Stimulated activated CD8-positive, alpha-beta memory T cell treated with anti-CD3 and anti-CD28 coated beads, Interleukin-15, amount 100 ng/mL, for 48 hours (primary cell): ENCODE measurements at places on chromosomes 1 and 21.
A peak's percentile ranks its signal among the peaks of the same experiment; 100 is the strongest.

- DNase-seq: no peak
Observed at GRCh38 chr1:37083603-37084002, 49.3 kb upstream of the GRIK3 start.

DNA sequence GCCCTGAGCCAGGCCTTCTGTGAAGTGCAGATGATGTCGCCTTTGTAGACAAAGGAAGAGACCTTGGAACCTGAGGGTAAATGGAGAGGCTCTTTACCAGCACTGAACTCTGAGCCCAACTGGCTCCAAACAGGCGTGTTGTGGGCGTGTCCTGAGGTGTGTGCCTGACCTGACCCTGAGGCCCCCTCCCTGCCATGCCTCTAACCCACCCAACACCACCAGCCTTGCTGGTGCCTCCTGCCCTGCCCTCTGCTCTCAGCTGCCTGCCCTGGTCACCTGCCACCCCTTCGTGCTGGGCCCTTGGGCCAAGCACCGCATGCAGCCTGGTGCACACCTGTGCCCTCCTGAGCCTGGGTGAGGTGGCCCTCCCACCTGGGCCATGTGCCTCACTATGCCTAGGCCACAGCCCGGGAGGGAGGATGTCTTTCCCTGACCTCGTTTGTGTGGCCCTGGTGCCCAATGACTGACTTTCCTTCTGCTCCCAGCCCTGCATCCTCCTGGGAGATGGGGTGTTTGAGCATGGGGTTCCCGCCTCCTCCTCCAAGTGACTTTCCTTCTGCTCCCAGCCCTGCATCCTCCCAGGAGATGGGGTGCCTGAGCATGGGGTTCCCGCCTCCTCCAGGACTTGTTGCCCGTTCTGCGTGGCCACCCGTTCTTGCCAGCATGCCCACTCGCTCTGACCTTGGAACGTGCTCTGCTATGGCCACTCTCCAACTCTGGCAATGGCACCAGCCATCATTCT lies 157.0 kb downstream of the PCBP3 start:
- DNase-seq: no peak

DNA sequence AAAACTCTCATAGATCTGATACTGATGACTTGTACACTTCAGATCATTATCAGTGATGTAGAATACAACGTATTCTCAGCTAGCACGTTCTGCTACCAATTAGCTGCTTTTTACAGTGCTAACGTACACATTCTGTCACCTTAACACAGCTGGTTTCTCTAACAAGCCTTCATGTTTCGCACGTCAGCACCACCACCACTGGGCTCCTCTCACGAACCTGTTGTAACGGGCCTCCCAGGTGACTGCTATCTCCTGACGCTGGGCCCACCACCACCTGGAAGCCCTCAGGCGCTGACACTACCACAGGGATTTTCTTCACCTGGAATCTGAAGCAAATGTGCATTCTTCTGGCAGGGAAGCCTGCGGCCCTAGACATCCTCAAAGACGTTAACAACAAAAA lies 19.8 kb downstream of the TOMM20 start:
- no peak for DNase-seq

DNA sequence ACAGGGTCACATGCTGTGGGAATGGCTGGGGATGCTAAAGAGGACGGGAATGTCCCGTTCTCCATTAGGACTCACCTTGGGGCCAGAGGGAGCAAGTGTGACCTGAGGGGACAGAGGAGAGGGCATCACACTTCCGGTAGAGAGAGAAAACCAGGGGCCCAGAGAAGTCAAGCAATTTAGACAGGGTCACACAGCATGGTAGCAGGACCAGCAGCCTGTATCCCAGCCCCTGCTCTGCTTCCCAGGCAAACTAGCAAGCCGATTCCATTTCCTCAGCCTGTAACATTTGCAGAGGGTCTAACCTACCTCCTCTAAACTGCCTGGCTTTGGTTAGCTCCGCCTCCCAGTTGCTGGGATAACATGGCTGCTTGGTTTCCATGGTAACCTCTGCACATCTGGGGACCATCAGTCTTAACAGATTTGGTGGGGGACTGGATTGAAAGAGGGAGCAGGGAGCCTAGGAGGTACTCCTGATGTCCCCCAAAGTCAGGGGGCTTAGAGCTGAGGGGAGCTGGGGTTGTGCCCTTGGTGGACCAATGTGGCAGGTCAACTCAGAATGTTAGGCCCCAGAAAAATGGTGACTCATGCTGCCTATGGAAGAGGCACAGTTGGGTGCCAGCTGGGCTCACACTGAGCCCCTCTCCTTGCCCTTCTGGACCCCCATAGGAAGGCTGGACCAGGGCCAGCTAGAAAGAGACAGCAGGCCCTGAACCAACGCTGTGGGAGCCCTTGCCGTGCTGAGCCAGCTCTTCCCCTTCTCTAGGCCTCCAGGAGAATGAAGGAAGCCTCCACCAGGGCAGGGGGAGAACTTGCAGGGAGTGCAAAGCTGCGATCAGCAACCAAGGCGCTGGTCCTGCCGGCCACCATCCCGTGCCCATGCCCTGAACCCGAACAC lies 9.5 kb downstream of the COL16A1 start:
- DNase-seq: no peak

DNA sequence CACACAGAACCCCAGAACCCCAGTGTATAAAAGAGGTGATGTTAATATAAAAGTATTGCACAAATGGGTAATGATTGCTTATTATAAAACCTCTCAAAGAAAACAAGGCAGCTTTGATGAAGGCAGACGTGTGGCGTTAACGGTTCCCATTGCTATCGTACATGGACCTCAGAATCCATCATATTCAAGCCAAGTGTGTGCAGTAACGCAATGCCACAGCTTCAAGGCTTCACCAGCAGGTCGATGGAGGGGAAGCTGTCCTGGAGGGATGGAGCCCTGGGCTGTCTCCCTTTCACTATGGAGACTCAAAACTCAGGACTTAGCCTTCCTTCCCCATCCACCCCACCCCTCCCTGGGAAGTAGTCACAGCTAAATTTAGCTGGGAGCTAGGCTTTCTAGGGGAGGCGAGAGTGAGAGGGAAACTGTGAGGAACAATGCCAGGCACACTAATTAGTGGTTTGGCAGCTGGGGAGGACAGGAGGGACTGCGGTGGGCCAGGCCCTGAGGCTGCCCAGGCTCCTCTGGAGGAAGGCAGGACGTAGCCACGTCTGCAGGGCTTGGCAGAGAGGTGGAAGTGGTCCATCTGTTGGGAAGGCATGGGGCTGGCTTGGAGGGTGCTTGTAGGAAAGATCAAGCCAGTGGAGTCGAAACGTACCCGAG lies 121.2 kb downstream of the HMGB4 start:
- no peak for DNase-seq

DNA sequence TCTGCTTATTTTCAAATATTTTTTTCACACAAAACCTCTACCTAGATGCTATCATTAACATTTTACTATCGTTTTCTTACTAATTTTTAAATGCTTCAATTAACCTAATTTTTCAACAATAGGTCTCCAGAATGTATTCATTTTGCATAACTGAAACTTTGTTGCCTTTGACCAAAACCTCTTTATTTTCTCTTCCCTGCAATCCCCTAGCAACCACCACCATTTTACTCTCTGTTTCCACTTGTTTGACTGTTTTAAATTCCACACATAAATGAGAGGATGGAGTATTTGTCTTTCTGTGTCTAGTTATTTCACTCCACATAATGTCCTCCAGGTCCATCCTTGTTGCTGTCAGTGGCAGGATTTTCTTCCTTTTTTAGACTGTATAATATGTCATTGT lies 9.5 kb upstream of the F13B start:
- no peak for DNase-seq

DNA sequence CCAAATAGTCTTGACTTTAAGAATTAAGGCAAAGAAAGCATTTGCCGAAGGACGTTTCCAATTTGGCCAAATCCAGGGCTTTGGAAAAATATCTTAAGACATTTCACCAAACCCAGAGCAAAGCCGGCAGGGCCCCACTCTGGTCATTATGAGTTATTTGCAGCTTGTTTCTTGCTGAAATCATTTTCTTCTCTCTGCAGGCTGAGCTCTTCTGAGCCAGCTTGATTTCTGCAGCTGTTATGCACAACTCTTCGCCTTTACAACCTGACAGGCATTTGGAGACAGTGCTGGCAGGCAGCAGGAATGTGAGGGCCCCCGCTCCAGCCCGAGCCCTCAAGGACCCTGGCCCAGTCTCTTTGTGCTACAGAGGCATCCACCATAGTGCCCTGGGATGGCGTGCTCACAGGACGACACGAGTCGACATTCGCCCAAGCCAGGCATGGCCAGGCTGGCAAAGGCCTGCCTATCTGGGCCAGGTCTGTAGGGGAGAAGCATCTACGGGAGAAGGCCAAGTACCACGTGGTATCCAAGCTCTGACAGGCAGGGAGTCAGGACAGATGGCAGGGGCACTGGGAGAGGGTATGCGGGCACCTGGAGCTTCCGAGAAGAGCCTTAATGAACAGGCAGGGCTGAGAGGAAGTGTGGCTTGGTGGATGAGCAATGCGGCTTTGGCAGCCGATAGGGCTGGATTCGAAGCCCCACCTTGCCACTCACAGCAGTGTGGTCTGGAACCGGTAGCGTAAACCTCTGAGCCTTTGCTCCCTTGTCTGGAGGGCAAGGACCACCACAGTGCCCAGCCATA lies 32.3 kb downstream of the SYF2 start:
- no peak for DNase-seq

DNA sequence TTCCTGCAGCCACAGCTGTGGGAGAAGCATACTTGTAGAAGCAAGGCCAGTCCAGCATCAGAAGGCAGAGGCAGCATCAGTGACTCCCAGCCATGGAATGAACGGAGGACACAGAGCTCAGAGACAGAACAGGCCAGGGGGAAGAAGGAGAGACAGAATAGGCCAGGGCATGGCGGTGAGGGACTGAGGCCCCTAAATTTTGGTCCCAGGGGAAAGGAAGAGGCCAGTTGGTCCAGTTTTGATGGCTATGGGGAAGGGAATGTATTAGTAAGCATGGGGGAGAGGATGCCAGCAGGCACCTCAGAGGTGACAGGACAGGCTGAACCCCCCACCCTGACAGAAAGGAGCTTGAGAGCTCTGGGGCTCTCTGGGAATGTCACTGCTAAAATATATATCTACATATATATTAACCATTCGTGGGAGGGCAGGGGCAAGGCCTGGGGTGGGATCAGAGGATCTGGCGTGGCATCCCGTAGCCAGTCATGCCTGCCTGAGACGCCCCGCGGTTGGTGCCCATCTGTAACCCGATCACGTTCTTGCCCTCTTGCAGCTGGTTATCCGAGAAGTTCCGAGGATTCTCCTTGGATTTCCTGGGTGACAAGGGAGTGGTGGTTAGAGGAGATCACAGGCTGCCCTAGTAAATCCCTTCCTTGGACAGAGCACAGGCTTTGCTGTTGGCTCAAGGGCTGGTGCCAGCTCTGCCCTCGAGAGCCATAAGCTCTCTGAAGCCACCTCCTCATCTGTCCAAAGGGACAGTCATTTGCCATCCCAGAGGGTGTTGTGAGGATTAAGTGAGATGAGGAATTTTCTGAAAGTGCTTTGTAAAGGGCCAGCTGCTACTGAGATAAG lies 6.7 kb downstream of the TAGLN2 start:
- no peak for DNase-seq

DNA sequence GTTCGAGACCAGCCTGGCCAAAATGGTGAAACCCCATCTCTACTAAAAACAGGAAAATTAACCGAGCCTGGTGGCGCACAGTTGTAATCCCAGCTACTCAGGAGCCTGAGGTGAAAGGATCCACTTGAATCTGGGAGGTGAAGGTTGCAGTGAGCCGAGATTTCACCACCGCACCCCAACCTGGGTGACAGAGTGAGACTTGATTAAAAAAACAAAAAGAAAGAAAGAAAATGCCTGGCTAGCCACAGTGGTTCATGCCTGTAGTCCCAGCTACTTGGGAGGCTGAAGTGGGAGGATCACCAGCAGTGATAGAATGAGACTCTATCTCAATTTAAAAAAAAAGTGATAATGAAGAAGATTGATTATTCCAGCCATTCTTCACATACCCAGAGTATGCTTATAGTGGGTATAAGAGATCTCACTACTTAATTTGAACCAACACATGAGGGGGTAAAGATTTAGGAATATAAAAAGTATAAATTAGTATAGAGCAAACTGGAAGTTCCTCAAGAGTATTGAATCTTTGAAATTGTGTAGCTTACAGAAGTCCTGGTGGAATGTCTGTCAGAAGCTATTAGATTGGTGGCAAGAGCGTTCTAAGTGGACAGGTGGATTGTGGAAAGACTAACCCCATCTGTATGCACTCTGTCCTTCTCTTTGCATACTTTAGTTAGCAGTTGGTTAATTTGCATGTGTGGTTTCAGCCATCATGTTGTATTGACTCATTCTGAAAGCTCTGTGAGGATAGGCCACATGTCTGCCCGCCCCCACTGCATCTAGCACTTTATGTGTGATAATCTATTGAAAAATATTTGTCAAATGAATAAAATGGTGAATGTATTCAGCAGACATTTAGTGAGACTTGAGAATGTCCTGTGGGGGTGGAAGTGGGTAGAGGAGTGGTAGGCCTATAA lies 25.0 kb downstream of the RLF start:
- peak; percentile 38 for DNase-seq

DNA sequence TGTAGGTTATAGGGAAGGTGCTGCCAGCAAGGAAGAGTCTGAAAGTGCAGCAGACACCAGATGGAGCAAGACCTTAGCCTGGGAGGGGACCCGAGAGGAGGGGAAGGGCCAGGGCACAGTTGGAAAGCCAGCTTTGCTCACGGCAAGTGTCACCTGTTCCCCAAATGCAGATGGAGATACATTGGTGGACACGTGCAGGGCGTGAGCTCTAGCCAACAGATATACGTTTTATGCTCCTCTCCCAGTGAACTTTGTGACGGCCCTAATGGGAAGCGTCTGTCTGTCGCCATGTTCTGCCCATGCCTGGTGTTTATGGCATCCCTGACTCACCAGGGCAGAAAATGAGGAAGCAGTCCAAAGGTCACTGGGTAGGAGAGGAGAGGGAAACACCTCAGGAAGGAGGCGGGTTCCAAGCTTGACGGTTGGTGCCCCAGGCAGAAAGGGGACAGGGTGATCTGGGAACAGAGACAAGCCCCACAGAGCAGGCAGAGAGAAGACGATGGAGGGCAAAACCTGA lies 7.6 kb downstream of the GPA33 start:
- no peak for DNase-seq

GRCh38 chr1:44250068-44250781 lies 37.0 kb downstream of the DMAP1 start:
- DNase-seq: no peak

DNA sequence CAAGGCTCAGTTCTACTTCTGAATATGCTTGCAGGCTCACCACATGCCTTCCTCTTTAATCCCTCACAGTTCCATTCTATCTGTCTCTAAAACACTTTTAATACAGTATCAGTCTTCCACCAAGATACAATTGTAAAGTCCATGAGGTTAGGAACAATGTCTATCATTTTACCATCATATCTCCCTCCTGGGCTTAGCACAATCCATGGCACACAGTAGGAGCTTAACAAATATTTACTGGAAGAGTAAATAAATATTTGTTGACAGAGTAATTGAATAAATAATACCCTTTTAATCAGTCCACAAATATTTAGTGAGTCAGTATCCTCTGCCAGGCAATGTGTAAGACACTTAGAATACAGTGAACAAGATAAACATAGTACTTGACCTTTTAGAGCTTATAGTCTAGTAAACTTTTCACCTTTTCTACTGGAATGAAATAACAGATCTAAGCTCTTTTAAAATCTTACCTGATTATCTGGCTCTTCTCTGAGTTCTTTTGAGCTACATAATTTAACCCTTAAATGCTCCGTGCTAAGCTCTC lies 12.7 kb upstream of the GADD45A start:
- no peak for DNase-seq
